CD4-positive, alpha-beta T cell treated with Interleukin-2 at 100 ng/mL for 4 hours (primary cell): ENCODE measurements at places on chromosomes 2 and 18.

DNA sequence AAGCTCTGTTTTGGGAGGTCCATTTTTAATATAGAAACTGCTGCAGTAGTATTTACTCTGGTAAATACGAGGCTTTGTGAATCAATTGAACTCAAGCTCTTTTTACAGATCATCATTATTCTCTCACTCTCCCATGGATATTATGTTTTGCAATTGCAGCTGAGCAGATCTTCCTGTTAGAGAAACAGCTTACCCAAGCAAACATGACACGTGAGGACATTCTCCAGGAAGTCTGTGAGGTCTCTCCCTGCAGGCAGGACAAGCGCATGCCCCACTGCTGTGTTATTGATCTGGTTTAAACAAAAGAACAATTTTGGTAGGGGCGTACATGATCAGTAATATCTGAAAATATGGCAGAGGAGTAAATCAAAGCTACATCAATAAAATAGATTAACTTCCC lies 72.1 kb downstream of the COL6A3 start:
- no peak for DNase-seq

- no peak for DNase-seq
These were observed 82.3 kb downstream of the KCTD1 start for GRCh38 chr18:26466026-26466425.

DNA sequence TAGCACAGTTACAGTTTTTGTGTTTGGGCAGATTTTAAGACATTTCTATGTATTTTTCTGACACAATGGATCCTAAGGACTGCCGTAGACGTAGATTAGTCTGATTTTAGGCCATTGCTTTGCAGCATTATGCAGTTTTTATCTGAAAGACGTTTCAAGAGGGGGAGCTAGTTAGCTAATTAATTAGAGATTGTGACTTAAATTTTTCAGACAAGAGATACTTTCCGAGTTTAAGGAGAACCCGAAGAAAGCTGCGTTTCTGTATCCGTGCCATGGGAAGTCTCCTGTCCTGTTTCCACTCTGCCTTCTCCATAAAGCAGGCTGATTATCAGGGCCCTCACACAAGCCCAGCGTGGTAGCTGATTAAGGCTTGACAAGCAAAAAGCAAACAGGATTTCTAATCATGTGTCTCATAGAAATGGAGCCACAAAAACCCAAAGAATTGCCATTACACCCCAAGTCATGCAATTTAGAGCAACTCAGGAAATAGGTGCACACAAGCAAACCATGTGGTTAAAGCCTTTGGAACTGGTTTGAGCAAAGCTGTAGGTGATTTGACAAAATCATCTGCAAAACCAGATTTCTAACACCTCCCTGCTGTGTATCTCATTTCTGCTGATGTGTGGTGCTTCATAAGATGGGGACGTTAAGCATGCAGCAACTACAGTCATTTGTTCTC lies 808.1 kb downstream of the RNF144A start:
- DNase-seq = peak; percentile 77

- DNase-seq = no peak
These were observed 99.5 kb downstream of the DTNA start for GRCh38 chr18:34809451-34810072.

GRCh38 chr2:85797921-85798320 lies 44.1 kb downstream of the ATOH8 start:
- DNase-seq = no peak

- DNase-seq = no peak
These were observed 48.4 kb upstream of the STAM2 start for GRCh38 chr2:152223977-152224376.

DNA sequence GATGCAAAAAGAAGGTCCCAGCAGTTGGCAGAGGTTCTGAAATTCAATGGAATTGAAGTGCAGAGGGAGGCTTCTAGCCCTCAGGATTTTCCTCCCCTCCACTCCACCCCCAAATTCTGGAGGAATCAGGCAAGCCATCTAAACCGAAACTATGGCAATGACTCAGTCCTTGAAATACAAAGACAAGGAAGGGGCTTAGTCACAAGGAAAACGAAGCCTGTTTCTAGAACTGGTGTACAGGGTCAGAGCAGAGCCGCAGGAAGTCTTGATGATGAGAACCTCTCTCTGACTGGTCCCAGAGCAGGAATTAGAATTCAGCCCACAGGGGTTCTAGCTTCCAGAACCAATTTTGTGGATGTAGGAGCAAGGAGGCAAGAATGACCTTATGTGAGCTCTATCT lies 111.7 kb upstream of the SCN1A start:
- DNase-seq = no peak

DNA sequence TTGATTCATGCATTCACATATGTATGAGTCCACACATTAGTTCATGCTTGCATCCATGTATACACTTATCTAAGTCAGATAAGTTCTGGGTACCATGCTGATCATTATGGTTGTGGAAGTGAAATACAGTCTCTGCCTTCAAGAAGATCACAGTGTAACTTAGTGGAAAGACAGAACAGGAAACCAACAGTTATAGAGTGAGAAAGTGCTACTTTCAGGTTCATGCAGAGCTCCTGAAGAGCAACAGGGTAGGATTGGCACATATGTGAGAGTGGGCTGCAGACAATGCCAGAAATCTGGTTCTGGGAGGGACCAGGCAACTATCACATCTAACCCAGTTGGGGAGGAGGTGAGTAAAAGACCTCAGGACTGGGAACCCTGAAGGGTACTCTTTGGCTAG lies 35.4 kb upstream of the PGAP1 start:
- DNase-seq = no peak

DNA sequence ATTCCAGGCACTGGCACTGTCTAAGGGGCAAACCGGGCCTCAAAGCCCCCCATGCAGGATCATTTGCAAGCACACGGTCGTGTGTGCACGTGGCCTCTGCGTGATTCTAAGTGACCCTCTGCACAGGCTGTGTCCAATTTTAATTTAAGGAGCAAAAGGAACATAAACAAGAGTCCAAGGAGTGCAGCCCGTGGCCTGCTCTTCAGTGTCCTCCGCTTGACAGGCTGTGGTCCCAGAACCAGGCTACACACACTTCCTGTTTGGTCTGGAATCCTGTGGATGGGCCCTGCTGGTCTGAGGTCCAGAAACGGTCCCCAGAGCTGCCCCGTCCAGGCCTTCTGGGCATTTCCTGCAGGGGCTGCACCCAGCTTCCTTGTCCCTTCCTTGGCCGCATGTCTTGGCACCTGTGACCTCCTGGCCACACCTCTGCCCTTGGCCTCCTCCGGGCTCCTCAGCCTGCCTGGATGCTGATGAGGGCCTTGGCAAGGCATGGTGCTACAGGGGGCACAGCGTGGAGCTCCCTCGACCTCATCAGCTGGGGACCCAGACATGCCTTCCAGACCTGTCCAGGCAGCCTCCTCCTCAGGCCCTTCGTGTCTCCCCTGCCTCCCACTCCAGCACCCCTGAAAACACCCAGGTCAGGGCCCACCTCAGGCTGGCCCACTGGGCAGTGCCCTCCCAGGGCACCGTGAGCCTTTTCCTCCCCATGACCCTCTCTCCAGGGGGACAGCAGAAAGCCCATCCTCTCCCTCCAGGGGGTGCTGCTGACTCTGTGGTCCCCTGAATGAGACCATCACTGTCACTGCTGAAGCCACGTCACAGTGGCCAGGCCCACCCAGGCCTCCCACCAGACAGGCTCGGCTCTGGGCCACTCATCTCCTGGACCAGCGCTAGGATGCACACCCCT lies 136.4 kb upstream of the GPC1 start:
- no peak for DNase-seq

- DNase-seq = no peak
These were observed 74.0 kb upstream of the PELI1 start for GRCh38 chr2:64218137-64218802.

- DNase-seq = no peak
These were observed 80.5 kb upstream of the AFF3 start for GRCh38 chr2:100222844-100223243.

DNA sequence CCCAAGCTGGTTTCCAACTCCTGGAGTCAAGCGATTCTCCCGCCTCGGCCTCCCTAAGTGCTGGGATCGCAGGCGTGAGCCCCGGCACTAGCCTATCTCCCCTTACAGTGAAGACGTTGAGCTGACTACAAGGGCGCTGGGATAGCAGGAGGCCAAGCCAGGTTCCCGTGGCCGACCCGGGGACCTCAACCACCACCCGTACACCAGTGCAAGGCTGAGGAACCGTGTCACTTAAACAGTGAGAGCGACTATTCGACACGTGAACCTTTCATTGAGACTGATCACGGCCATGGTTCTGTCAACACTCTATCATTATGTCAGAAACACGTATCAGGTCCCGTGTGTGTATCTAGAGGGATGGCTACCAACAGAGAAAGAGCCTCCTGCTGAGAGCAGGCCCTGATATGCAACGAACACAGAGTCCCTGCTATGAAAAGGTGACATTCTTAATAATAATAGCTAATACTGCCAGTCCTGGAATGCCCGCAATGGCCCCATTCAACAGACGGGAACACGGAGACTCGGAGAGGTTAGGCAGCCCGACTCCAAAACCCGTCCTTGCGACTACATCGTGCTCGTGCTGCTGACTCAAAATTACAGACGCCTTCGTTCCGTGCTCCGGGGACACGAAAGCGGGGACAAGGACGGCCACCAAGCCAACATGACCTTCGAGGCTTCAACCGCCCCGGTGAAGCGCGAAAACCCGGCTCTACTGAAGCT lies 833 bp downstream of the AFG3L2 start:
- no peak for DNase-seq

- no peak for DNase-seq
These were observed 466.6 kb upstream of the ETAA1 start for GRCh38 chr2:66930339-66931220.

DNA sequence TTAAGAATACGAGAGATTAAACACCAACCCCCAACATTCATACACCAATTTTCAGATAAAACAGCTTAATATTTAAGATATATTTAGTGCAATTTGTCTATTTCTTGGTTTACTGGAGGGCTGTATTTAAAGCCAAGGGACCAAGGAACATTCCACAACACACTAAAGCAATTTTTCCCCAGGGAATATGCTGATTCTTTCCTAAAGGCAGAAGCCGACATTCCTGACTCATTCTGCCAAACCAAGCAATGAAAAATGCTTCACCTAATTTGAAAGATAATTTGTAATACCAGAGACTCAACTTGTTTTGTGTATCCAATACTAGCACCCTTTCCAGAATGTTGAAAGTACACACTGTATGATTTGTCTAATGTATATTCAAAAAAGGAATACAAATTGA lies 1267.6 kb upstream of the PIK3C3 start:
- DNase-seq = no peak

- DNase-seq = no peak
These were observed 22.9 kb upstream of the GRB14 start for GRCh38 chr2:164644036-164644700.
